ENCODE measurements at places on chromosomes 5 and 9.

- no peak for DNase-seq
These were observed 743.9 kb downstream of the NR2F1-AS1 start for GRCh38 chr5:92836855-92837755.

- DNase-seq, result peak; percentile 90
These were observed 12.0 kb downstream of the PBX3 start for GRCh38 chr9:125758986-125759763.

- DNase-seq, result no peak
These were observed 78.0 kb upstream of the CACNA1B start for GRCh38 chr9:137799630-137799983.

DNA sequence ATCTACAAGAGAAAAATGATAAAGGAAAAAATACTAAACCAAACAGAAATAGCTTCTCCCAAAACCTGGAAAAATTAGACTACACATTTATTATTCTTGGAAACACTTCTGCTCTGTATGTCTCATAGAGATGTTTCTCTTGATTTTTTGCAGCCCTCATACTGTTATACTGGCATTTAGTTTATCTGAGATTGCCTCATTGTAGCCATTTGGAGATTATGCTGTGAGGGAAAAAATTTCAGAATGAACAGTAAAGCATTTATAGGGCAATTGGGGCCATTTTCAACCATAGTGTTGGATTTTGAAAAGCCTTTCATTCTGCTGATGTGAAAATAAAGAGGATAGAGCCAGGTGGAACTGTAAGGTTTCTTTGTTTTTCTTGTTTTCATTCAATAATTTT lies 441.8 kb upstream of the RIOK2 start:
- DNase-seq, result no peak

GRCh38 chr5:55679556-55679955 lies 32.6 kb downstream of the SLC38A9 start:
- DNase-seq, result no peak

- DNase-seq, result no peak
These were observed 138.6 kb downstream of the ENTREP1 start for GRCh38 chr9:69463497-69464068.

DNA sequence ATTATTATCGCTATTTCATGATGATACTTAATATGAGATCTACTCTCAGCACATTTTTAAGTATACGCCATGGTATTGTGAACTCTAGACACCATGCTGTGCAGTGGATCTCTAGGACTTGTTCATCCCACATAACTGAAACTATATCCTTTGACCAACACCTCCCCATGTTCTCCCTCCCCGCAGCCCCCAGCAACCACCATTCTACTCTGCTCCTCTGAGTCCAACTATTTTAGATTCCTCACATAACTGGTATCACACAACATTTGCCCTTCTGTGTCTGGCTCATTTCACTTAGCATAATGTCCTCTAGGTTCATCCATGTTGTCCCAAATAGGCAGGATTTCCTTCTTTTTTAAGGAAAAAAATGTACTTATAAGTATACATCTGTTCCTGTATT lies 6.6 kb upstream of the TBC1D2 start:
- no peak for DNase-seq

GRCh38 chr5:123371575-123372179 lies 51.5 kb downstream of the CEP120 start:
- DNase-seq, result peak; percentile 23

DNA sequence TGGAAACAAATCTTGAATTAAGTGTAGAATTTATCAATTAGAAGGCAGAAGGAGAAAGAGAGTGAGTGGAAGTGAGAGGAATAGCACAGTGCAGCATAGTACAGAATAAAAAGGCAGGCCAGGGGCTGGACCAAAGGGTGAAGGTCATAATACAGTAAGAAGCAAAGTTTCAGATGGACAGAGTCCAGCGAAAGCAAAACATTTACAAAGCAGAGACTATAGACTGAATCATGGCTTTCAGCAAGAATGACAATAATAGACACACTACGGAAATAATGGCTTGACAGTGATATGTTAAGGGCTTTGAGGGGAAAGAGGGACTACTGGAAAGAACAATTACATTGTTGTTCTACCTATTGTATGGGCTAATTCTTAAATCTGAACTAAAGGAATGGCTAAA lies 249.0 kb upstream of the CHD1 start:
- DNase-seq, result no peak

DNA sequence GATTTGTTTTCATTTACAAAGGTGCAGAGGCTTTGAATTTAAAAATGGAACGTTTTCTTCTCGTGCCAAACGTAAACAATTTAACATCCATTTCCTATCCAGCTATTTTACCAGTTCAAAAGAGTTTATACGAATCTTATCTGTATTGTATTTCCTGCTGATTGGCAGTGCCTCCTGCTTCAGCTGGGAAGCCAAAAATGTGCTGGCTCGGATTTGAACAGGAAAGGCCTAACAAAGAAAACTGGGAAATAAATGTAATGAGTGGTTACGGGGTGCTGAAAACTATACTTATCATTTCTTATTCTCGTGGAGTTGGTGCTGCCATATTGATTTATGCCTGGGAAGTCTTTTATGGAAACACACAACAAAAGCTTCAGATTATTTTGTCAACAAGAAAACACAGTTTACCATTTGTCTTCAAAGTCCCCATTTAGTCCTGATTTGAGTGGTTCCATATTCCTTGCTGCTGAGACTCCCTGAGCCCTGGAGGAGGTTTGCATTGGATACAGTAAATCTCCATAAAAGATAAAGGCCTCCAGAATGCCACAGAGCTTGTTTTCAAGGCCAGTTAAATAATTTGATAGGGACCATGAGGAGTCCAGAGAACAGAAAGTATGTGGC lies 507.4 kb downstream of the RASEF start:
- DNase-seq, result no peak

- DNase-seq, result no peak
These were observed 39.2 kb downstream of the ARRDC3 start for GRCh38 chr5:91343916-91344315.

- no peak for DNase-seq
These were observed 16.3 kb downstream of the POLR1E start for GRCh38 chr9:37501957-37502596.

- DNase-seq, result no peak
These were observed 411.4 kb downstream of the KCTD16 start for GRCh38 chr5:144582066-144582465.

GRCh38 chr5:170625221-170626165 lies 121.7 kb downstream of the KCNIP1 start:
- DNase-seq, result no peak
